ENCODE measurements at places on chromosomes 16 and 17.

- DNase-seq, result no peak
Observed at GRCh38 chr17:56883616-56884015, 30.2 kb downstream of the TRIM25 start.

DNA sequence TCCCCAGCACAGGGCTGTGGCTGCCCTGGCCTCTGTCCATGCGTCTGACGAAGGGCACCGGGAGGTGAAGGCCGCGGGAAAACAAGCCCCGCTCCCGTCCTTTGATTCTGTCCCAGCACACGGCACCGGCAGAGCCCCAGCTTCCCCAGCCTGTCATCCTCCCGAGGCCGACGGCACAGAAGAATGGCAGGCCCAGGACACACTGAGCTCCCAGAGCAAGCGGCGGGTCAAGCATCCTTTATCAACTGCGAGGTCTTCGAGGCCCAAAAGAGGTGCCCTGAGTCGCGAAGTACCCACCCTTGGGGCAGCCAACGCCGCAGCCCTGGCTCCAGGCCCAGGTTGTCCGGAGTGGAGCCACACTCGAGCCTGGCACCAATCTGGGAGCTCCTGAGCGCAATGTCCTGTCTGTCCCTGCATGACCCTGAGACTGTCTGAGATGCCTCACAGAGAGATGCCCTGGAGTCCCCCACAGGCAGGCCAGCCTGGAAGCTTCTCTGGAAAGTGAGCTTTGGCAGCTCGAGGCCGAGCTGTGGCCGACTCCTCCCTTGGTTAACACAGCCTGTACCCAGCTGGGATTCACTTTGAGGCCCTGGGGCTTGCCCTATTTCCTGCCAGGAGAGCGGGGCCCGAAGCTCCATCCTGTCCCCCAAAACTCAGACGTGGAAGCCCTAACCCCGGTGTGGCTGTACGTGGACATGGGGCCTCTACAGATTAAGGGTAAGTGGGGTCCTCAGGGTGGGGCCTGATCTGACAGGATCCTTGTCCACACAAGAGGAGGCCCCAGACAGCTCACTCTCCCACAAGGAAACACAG lies 23.3 kb downstream of the SLC7A5 start:
- no peak for DNase-seq

GRCh38 chr17:39639043-39639442 lies 2.1 kb downstream of the STARD3 start:
- no peak for DNase-seq

DNA sequence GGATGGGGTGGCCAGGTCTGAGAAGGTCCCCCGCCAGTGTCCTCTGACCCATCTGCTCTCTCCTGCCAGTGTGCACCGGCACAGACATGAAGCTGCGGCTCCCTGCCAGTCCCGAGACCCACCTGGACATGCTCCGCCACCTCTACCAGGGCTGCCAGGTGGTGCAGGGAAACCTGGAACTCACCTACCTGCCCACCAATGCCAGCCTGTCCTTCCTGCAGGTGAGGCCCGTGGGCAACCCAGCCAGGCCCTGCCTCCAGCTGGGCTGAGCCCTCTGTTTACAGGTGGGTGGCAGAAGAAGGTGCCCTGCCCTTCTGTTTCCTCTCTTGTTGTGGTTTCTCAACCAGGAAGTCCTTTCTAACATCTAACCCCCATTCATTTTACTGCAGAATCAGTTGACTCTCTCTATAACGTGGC lies 7.1 kb downstream of the ERBB2 start:
- DNase-seq, result no peak

GRCh38 chr16:66701516-66701915 lies 5.0 kb upstream of the CMTM4 start:
- DNase-seq, result no peak

GRCh38 chr17:41730479-41730878 lies 4.0 kb downstream of the HAP1 start:
- DNase-seq, result no peak

- DNase-seq, result peak; percentile 25
Observed at GRCh38 chr16:58031016-58031800, 5.7 kb downstream of the MMP15 start.

- no peak for DNase-seq
Observed at GRCh38 chr17:46046957-46047356, 47.9 kb downstream of the STH start.

GRCh38 chr16:30923554-30924075 lies at the start of gene FBXL19:
FBXL19 (plus strand) TSS chr16:30923572; CDS start chr16:30925755, 2,183 bp downstream.
- DNase-seq, result no peak

DNA sequence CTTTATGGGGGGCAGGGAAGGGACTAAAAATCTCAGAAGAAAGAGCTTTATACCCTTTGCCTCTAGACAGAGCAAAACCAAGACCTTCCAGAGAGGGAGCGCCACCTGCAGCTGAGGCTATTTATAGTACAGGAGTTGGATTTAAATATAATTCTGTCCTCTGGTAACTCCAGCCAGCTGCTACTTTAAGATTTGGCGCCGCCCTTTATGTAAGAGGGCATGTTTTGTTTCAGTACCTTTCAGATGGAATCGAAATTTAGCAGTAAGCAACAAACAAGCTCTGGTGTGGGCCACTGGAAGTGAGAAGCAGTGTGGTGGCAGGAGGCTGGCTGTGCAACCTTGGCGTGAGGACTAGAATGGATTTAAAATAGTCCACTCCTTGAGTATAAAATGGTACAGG lies 5.2 kb upstream of the GUCY2D start:
- DNase-seq, result peak; percentile 72

GRCh38 chr17:75931062-75931461 lies 9.8 kb downstream of the FBF1 start:
- DNase-seq, result no peak

DNA sequence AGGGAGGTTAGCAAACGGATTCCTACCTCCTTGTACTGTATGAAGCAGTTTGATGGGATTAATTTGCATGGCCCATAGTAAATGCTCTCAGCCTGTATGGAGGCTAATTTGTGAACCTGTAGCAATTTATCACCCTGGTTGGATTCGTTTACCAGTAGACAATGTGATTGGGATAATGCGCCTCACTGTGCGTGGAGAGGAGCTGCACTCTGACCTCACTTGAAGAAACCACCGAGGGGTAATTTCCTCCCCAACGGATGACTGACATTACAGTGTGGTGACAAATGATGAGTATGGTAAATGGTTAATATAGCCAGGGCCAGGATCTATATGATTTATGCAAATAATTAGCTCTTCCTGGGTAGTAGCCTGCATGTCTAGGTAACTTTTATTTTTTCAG lies 479.1 kb upstream of the RBFOX1 start:
- no peak for DNase-seq

DNA sequence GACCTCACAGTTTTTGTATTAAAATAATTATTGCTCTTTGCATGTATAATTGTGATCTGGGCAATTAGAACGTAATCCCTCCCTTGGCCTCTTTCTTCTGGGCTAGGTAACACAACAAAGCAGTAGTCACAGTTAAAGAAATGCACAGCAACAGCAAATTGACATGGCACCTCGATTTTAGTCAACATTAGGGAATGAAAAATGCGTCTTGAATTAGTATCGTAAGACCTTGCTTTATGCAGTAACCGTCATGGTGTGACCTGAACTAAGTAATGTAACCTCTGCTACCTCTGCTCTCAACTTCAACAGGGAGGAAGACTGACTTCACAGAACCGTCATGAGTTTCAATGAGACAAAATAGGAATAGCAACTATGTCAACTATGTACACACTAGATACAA lies 265.4 kb upstream of the MAF start:
- no peak for DNase-seq

DNA sequence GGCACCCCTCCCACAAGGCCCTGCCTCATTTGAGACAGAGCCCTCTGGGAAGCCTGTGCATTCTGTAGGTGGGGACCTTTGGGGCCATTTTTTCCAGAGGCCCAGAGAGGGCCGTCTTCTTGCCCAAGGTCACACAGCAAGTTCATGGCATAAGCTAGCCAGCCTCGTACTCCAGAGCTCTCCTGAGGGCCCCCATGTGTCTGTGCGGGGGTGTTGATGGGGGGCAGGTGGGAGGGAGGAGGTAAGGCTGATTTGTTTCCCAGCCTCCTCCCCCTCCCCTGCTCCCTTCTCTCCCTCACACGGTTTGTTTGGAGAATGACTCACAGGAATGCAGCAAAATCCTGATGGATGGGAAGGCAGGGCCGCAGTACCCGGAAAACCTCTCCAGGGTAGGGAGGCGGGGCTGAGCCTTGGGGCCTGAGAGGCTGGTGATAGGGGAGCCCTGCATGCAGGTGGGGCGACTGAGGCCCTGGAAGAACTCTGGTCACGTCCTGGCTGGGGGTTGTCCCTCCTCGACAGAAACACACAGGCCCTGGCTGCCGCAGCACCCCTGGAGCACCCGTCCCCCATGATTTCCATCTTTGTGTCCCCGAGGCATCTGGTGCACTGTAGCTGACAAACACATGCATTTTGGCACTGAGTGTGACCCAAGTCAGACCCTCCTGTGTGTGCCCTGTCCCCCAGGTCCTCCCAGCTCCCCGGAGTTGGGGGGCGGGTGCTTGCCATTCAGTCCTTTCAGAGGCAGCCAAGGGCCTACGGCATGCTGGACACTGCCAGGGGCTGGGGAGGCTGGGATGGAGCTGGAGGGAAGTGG lies 29.7 kb downstream of the RAI1 start:
- no peak for DNase-seq

DNA sequence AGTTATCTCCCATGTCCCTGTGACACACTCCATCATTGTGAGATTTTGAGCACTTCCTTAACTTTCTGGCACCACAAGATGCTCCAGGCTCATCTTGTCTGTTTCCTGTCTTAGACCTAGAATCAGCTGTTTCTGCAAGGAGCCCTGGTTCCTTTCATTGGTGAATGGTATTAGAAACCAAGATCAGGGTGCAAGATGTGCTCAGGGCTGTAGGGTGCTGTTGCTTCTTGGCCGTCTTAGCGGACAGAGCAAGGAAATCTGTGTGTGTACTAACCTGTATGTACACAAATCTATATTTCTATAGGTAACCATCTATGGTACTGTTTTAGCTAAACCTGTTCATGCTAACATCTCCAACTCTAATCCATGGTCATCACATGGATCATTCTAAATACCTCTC lies 8.1 kb upstream of the PRM1 start:
- DNase-seq, result no peak

GRCh38 chr16:50360779-50361178 lies 8.0 kb downstream of the BRD7 start:
- DNase-seq, result peak; percentile 84

DNA sequence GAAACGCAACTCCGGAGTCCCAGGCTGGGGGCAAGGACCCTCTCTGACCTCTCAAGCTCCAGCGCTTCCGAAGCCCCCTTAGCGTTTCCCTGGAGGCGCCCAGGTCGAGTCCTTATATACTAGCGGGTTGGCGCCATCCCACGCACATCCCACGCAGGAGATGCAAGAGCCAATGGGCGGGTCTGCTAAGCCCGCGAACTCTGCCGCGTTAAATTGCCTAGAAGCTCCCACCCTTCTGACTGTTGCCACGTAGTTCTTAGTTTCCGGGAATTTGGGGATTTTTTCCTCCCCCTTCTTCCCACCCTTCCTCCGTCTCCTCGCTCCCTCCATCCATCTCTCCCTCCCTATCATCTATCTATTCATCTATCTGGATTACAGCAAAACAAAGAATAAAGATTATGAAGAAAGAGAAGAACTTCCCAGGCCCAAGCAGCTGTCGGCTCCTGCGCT lies at the start of gene SLFN11:
TSS of gene SLFN11 (minus strand) at position 88 of the 450 bp plus-strand sequence. CDS start 9,814 bp downstream, outside the sequence.
- no peak for DNase-seq
